ENCODE measurements at places on chromosomes 4 and X.

DNA sequence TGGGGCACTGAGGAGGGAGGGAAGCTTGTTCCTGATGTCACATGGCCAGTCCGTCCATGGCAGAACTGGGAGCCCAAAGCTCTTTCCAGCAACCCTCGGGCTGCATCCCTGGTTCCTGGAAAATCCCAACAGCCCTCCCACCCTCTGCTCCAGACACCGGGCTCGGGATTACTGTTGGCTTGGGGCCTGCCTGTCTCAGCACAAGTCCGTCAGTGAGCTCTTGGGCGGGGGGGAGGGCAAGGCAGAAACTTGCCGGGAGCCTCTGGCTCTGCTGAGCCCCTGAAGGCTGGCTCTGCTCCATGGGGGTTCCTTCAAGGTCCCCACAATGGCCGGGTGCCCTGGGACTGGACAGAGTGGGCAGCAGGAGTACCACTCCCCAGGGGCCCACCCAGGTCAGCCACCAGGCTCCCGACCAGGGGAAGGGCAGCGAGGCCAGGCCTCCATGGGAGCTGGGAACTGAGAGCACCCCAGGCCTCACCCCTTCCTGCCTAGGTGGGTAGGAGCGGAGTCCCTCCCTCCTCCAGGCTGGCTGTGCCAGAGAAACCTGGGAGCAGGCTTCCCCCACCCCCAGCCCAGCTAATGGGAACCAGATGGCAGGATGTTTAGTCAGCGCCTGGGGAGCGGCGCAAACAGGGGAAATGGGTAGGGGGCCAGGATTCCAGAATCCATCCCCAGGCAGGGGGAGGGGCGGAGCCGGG lies 6.4 kb upstream of the HAUS7 start:
- DNase-seq = no peak

GRCh38 chr4:24210332-24210902 lies 320.6 kb upstream of the PPARGC1A start:
- DNase-seq = no peak

GRCh38 chr4:113832803-113833202 lies 71.3 kb upstream of the CAMK2D start:
- DNase-seq = no peak

GRCh38 chrX:50081282-50081889 lies 119.4 kb downstream of the AKAP4 start:
- DNase-seq = no peak

DNA sequence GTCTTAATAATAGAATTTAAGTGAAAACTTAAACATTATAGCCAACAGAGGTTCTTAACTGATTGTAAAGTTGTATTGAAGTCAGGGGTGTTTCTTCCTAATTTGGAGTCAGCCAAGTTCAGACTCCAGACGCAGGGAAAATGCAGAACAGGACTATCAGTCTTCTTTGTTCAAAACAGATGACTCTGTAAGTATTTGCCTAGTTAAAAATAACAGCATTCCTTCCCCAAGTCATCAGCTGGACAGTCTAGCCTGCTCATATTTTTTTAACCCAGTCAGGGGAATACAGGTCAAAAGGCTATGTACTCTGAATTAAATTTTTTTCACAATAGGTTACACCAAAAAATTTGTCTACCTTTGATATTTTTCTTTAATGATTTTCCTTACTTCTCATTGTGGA lies 73.8 kb upstream of the DCLK2 start:
- no peak for DNase-seq

- no peak for DNase-seq
Measured at GRCh38 chr4:42149004-42149403, 3.5 kb downstream of the BEND4 start.

DNA sequence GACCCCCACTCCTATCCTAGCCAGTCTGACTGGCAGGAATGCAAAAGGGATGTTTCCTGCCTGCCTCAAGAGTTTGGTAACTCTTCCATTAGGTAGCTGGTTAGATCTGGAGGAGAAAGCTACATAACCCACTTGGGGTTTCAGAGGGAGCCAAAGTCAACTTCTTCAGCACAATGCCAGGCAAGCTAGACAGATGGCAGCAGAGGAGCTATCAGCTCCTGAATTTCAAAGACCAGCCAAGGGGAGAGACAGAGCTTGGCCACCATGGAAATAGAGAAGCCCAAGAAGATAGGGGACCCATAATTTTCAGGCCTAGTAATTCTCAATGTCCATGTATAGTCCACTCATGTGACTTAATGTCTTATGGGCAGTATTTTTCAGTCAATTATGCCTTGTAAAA lies 56.4 kb downstream of the PGRMC1 start:
- no peak for DNase-seq

DNA sequence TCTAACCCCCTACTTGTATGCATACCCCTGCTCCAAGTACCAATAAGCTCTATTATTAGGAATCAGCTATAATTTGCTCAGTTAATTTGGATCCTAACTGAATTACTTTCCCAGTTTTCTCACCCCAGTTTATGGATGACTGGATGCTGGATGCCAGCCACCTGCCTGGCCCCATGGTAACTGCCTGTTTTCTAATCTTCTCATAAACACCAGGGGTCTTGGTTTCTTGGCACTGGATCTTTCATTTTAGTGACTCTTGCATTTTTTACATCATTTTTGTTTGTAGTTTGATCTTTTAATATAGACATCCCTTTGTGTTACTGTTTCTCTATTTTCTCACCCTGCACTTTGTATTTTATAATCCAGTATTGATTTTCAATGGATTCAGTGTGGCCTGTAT lies 246.8 kb downstream of the ADGRL3 start:
- no peak for DNase-seq

- DNase-seq = no peak
Measured at GRCh38 chrX:45479835-45480422, 279.3 kb upstream of the DIPK2B start.

DNA sequence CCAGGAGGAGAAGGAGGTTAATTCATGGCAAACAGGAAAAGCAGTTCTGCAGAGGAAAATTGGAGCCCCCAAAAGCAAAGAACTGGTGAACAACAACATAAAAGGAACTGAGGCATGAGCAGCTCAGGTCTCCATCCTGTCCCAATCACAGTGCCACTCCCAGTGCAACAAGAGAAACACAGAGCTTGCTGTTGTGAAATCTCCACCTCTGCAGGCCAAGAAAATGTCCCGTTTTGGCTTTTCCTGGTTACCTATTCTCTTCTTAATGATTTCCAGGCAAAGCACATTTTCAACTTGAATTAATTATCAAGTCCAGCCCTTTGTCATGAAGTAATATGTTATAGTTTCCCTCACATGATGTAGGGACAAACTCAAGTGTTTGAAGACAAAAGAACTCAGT lies 778 bp downstream of the C1QTNF7 start:
- DNase-seq = no peak

DNA sequence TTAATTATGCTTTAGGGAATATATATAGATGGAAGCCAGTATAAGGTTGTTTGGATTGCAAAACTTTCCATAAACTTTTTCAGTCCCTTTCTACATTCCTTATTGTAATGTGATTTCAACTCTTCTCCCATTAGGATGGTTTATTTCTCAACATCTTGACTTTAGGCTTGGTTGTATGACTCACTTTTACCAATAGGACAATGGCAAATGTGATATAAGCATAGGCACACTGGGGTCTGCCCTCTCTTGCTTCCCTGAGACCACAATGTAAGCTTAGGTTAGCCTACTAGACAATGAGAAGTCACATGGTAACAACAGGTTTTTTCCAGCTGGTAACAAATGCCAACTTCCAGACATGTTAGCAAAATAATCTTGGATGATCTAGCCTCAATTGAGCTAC lies 163.3 kb upstream of the RBPJ start:
- no peak for DNase-seq

DNA sequence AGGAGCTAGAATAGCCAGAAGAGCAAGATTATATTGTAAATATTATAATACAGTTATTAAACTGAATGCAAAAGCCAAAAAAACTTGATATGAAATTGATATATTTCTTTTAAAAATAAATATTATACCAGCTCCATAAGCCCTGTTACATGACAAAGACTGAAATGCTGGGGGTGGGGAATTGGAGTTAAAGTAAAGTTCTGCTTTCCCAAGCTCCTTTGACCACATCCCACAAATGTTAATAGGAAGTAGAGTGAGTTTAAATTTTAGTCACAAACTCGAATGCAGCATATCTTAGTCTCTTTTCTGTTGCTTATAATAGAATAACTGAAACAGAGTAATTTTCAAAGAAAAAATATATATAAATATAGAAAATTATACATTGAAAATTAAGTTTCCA lies 46.9 kb upstream of the NFKB1 start:
- DNase-seq = no peak

DNA sequence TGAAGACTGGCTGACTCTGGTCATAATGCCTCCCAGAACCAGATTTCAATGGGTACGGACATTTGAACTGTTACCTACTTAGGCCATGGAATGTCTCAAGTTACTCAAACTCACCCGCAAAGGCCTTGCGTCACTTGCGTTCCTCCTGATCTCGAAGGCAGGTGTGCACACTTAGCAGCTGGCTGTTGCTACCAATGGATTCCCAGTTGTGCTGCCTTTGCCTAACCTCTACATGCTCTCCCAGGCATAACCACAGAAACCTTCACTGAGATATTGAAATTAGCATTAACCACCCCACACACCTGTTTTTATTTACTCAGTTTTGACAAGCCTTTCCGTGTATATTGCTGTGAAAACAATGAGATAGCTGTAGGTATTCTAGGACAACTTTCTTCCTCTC lies 2.8 kb downstream of the ERVMER34-1 start:
- no peak for DNase-seq

DNA sequence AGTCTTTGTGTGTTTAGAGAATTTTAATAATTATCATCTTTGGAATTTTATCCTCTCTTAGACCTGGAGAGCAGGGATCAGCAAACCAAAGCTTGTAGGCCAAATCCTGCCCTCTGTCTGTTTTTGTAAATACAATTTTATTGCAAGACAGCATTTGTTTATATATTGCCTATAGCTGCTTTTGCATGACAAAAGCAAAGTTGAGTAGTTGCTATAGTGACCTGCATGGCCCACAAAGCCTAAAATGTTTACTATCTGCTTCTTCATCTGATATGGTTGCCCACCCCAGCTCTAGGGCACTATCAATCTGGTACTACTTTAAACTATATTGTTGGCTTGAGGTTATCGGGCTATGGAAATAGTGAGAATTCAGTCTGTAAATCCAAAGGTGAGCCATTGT lies 80.3 kb downstream of the GPAT3 start:
- DNase-seq = no peak

- no peak for DNase-seq
Measured at GRCh38 chr4:135359128-135359527, 1157.5 kb upstream of the PABPC4L start.

DNA sequence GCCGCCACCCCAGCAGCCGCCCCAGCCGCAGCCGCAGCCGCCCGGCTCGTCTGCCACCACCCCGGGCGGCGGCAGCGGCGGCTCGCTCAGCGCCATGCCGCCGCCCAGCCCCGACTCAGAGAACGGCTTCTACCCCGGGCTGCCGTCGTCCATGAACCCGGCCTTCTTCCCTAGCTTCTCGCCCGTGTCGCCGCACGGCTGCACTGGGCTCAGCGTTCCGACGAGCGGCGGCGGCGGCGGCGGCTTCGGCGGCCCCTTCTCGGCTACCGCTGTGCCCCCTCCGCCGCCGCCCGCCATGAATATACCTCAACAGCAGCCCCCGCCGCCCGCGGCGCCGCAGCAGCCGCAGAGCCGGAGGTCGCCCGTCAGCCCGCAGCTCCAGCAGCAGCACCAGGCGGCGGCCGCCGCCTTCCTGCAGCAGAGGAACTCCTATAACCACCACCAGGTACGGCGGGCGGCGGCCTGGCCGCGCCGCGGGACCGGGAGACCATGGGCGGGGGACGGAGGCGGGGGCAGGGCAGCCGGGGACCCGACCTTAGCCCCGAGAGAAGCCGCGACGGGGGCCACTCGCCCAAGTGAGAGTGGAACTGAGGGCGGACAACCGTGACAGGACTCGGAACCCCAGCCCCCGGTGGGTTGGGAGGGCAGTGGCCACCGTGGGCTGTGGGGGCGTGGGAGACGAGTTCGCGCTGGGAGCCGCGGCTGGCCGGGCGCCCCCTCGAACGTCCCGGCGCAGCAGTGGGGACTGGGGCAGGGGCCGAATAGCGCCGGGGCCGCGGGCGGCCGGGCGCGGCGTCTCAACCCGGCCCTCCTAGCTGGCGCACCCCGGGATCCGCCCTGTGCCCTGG lies 1.8 kb downstream of the CPEB2 start:
- peak; percentile 57 for DNase-seq

DNA sequence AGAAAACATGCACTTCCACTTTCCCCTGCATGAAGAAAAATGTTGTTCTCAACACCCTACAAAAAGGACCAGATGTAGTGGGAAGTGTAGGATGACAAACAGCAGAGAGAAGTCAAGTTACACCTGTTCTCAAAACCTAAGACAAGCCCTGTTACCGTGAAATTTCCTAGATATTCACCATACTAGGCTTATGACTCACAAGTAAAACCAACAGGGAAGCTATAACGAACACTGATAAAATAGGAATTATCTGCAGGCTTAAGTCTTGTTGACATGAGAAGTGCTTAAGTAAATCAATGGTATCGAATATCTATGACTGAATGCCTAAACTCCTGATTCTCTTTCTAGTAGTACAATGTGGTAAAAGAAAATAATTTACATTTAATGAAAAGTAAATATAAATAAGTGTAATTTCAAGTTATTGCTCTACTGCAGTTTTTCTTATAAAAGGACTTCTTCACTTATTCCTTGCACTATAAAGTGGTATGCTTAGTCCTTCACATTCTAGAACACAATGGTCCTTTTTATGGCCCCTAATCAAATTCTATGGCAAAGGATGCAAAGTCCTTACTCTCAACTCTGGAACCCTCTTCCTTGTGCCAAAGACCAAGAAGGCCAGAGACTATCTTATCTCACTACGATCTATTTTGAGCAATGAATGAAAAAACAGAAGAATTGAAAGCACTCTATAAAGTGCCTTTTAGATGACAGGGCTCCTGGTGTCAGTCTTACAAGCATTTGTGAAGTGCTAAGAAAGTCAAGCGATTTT lies 19.6 kb downstream of the AP1S2 start:
- DNase-seq = no peak

- no peak for DNase-seq
Measured at GRCh38 chr4:67892253-67892652, 8.5 kb upstream of the TMPRSS11D start.

DNA sequence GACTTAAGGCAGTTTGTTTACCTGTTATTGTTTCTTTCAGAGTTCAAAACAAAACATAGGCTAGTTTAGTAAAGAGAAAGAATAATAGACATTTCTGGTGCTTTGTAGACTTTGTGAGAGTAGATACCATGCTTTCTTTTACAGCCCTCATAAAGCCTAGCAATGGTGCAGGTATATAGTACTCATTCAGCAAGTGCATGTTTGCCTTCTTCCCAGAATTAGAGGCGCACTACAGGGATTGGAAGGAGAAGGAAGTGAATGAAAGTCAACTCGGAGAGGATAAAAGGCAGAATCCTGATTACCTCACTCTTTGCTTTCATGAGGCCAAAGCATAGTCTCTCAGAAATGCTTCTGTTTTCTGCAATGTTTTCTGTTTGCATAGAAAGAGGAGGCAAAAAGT lies 43.1 kb upstream of the FHDC1 start:
- no peak for DNase-seq

- DNase-seq = no peak
Measured at GRCh38 chr4:124199755-124200154, 512.8 kb downstream of the ANKRD50 start.

GRCh38 chr4:128916832-128917231 lies 107.3 kb downstream of the JADE1 start:
- DNase-seq = peak; percentile 30
